Activated CD8-positive, alpha-beta memory T cell treated with anti-CD3 and anti-CD28 coated beads for 48 hours (primary cell): ENCODE measurements at places on chromosomes 13 and 19.

- no peak for DNase-seq
Observed at GRCh38 chr19:42173695-42174094, 41.4 kb upstream of the POU2F2 start.

- DNase-seq: no peak
Observed at GRCh38 chr19:56837004-56837403, 3.5 kb downstream of the PEG3 start.

- DNase-seq: no peak
Observed at GRCh38 chr13:30593001-30593400, 24.7 kb upstream of the USPL1 start.

- no peak for DNase-seq
Observed at GRCh38 chr13:26325876-26326275, 71.9 kb downstream of the CDK8 start.

GRCh38 chr13:42656958-42657357 lies 83.0 kb downstream of the TNFSF11 start:
- DNase-seq: no peak

- no peak for DNase-seq
Observed at GRCh38 chr19:17681505-17682125, 6.5 kb downstream of the UNC13A start.

DNA sequence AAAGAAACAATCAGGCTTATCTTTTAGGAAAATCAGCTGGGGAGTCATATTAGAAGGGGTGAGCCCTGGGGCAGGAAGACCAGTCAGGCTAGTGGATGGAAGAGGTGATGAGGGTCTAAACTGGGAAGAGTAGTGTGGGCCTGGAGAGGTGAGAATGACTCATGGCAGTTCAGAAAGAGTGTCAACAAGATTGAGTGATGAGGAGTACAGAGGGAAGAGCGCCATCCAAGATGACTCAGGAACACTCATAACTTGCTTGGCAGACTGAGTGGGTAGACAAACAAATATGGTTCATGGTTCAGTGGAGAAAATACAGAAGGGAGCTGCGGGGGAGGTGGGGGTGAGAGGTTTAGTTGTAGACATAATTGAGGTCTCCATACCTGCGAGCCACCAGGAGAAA lies 17.3 kb upstream of the CLDN10 start:
- DNase-seq: no peak

- no peak for DNase-seq
Observed at GRCh38 chr19:3415695-3416094, 49.3 kb downstream of the NFIC start.

- no peak for DNase-seq
Observed at GRCh38 chr19:38731654-38732301, 12.5 kb downstream of the CAPN12 start.

GRCh38 chr19:38653028-38653571 lies 5.7 kb downstream of the ACTN4 start:
- DNase-seq: no peak

DNA sequence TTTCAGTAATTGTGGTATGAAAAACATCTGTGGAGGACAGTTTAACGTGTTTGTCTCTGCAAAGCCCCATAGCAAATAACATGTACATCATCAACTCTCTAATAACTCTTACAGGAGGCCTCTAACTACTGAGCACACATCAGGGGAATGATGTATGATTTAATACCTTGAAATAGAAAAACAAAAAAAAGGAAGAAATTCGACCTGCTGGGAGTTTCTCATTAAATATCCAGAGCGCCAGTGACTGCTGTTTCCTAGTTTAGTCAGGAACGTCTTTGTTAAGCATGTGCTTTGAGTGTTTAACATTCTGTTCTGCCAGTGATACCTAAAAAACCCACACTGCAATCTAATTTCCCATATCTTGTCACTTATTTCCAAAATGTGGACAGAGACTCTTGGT lies 235.4 kb downstream of the PCDH20 start:
- no peak for DNase-seq

DNA sequence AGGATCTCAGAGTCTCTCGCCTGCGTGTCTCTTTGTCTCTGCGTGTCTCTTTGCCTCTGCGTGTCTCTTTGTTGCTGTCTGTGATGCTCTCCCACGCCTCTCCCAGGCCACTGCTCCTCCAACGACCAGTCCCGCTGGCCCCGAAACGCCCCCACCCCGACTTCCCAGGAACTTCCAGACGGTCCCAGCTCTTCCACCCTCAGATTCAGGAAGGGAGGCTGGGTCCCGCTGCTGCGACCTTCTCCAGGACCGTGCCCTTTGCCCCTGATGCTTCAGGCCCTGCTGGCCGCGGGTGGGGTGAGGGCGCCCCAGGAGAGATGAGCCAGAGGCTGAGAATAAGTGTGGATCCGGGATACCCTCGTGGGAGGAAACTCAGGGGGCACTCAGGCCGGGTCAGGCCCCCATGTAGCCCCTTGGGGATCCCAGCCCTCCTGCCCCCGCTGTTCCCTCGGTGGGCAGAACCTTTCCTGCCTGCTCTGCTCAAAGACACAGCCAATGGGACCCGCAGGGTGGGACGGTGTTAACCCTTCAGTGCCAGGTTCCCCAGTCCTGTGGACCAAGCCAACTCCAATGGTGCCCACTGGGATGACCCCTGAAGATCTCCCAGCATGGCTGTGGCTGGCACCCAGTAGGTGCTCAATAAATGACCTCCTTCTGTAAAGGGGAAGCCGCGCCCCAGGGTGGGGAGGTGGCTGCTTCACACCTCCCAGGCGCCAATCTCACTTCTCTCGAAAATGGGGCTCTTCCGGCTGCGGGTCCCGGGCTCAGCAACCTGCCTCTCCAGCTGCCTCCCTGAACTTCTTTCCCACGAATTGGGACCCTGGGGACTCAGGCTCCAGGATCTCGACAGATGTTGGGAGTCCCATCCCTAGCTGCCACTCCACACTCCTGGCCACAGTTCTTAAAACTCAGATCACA lies 1.5 kb upstream of the S1PR5 start:
- no peak for DNase-seq

DNA sequence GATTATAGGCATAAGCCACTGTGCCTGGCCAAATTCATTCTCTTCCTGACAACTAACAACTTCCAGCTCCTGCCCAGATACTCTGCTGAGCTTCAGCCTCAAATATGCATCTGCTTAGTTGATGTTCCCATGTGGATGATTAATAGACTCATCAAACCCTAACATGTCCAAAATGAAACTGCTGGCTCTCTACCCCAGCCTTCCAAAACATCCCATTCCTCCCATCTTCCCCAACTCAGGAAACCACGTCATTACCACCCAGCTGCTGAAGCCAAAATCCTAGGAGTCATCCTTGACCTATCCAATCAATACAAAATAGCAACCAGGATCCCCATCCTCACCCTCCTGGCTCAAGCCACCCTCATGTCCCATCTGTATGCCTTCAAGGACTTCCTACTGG lies 20.9 kb downstream of the POU2F2 start:
- DNase-seq: no peak

DNA sequence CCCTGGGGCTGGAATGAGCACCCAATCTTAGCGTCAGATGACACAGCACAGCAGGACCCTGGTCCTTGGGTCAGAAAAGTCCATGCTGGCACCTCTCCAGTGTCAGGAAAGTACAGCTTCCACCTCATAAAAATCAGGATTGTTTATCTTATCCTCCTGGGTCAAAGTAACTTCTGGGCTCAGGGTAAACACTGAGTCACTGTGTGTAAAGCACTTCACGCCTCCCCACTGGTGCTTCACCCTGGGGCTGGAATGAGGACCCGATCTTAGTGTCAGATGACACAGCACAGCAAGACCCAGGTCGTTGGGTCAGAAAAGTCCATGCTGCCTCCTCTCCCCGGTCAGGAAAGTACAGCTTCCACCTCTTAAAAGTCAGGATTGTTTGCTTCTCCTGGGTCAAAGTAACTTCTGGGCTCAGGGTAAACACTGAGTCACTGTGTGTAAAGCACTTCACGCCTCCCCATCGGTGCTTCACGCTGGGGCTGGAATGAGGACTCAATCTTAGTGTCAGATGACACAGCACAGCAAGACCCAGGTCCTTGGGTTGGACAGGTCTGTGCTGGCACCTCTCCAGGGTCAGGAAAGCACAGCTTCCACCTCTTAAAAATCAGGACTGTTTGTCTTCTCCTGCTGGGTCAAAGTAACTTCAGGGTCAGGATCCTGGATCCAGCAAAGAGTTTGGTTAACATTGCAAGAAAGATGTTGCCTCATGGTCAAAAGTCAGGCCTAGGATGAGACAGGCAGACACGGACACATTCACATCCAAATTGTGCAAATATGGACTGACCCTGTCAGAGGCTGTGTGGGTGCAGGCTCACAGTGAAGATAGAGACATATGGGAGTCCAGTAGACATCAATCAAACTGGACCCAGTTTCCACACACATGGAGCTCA lies 39.2 kb upstream of the CYP2A7 start:
- no peak for DNase-seq
